AML-193 (cell line): ENCODE measurements at places on chromosomes 5 and 9.

DNA sequence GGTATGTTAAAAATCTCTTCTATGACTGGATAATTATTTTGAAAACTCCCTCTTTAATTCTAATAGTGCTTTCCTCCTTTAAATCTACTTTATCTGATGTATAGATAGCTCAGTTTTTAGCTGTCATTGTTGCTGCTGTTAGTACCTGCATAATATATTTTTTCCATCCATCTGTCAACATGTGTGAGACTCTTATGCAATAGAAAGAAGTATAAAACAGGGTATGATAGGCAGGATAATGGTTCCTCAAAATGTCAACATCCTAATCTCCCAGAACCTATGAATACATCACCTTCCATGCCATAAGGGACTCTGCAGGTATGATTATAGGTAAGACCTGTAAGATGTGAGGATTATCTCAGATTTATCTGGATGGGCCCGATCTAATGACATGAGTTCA lies 136.9 kb upstream of the LHFPL2 start:
- DNase-seq, result no peak

GRCh38 chr5:102858808-102859207 lies 103.7 kb downstream of the PAM start:
- DNase-seq, result no peak

DNA sequence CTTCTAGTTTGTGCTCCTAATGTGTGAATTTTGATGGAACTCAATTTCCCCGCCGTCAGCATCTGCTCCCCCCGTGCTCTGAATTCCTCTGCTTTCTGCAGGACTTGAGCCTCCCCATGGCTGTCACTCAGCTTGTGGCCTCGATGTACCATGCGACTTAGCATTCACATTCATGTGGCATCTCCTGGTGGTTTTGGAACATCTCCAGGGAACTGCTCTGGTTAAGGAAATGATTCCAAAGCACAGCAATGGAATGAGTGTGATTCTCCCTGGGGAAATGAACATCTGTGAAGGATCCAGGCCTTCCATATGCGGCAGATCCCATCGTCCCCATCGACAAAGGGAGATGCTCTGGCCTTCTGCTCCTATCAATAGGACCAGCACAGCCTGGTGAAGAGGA lies 119.0 kb downstream of the ENTREP1 start:
- DNase-seq, result no peak

DNA sequence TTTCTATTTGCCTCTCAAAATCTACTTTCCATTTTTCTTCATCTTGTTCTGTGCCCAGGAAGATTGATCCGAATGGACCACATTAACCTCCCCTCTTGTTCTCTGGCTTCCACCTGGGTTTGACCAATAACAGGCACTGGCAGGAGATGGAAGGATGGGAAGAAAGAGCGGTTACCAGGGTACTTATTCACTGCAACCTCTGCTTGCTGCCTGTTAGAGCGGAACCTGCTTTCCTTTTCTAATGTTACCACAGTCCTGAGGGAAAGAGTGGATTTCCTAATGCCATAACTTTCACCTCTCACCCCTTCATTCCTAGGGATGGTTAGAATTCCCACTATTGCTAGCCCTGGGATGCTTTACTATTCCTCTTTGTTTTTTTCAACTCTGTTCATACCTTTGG lies 262.1 kb downstream of the RFX3 start:
- DNase-seq, result no peak

- DNase-seq, result no peak
These were observed 23.9 kb upstream of the FANCC start for GRCh38 chr9:95341293-95341962.

DNA sequence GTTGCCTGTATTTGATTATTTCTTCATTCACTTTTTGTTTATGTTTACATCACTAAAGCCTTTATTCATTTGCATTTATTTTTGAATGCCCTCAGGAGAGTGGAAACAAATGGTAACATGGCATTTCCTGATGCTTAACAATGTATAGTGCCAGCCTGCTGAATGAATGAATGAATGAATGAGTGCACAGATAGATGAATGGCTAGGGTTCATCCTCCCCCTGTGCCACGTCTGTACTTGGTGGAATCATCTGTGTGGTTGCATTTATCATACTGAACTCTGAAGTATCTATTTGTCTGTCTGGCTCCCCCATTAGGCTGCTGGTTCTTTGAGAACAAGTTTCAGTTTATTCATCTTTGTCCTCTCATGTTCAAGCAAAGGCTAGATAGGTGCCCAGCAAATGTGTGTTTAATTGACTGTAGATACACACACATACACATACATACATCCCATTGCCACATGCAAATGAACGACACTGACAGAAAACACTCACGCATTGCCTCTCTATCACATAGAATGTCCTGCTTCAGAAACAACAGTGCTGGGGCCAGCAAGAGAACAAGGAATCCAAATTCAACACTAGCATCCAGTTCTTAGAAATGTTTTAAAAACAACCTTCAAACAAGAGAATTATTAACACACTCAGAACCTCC lies 150.4 kb downstream of the PAPPA start:
- DNase-seq, result no peak

- DNase-seq, result no peak
These were observed 22.7 kb downstream of the ANXA2R start for GRCh38 chr5:43017428-43017815.
